Stimulated activated CD4-positive, alpha-beta T cell treated with anti-CD3 and anti-CD28 coated beads, Interleukin-15, amount 100 ng/mL, for 24 hours (primary cell): ENCODE measurements at places on chromosomes 5 and 9.

GRCh38 chr5:128965011-128965637, at the start of gene SLC27A6:
Gene SLC27A6, plus strand, starts transcription at chr5:128965488. Its CDS starts 650 bp downstream, at chr5:128966138.
- DNase-seq, result peak; percentile 3

DNA sequence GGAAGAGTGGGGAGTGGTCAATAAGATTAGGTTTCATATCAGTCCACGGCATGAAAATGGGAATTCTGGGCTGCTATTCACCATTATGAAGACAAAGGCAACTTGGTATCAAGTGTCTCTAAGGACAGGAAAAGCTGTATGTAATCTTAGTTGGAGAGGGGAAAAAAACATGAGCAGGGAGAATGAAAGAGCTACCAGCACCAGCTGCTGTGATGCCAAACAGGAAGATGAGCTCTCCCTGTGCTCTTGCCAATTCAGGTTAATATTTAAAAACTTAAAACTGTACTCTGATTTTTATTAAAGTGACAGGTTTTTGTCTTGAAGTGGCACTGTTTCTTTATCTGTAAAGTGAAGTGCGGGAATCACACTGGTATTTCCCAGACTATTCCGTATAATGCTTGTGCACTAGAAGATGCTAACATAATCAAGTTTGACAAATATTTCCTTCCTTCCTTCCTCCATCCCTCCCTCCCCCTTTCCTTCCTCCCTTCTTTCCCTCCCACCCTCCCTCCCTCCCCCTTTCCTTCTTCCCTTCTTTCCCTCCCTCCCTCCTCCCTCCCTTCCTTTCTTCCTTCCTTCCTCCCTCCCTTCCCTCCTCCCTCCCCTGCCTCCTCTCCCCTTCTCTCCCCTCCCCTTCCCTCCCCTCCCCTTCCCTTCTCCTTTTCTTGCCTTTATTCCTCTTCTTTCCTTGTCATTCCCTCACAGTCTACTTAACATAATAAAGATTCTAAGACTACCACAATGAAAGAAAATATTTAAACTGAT, 1383.0 kb upstream of the C9orf72 start:
- DNase-seq, result no peak

- no peak for DNase-seq
These were observed 36.6 kb upstream of the PPARGC1B start for GRCh38 chr5:149693482-149693881.

- DNase-seq, result no peak
These were observed at the start of gene IL12B for GRCh38 chr5:159330131-159330800. Gene IL12B, minus strand, starts transcription at chr5:159330487. Its CDS starts 3,705 bp downstream, at chr5:159326782.

- peak; percentile 51 for DNase-seq
These were observed 24.5 kb upstream of the MVB12B start for GRCh38 chr9:126301985-126302603.

- no peak for DNase-seq
These were observed 501.6 kb downstream of the EFNA5 start for GRCh38 chr5:107168848-107169752.

- DNase-seq, result no peak
These were observed 757.2 kb downstream of the TLE1 start for GRCh38 chr9:80932181-80932580.

DNA sequence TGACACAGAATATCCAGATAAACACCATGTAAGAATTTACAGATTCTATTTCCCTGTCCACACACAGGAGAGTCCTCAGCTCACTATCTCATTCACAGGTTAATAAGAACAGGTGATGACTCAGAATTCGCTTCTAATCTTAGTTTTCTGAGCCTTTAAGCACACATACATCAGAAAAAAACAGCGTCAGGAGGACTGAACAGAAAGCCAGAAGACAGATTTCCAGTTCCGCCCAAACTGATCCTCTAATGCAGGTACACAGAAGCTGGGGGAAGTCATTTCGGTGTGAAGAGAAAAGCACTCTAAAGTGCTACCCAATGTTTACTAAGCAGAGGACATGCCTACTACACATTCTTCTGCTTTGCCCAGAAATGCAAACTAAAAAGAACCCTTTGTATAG, 1.6 kb downstream of the CEMIP2 start:
- peak; percentile 33 for DNase-seq
